ENCODE measurements at places on chromosomes 2 and 18.

- DNase-seq, result no peak
Measured at GRCh38 chr2:140761807-140762206, 1369.0 kb downstream of the LRP1B start.

GRCh38 chr2:103139628-103140268 lies 377.9 kb downstream of the TMEM182 start:
- DNase-seq, result no peak

DNA sequence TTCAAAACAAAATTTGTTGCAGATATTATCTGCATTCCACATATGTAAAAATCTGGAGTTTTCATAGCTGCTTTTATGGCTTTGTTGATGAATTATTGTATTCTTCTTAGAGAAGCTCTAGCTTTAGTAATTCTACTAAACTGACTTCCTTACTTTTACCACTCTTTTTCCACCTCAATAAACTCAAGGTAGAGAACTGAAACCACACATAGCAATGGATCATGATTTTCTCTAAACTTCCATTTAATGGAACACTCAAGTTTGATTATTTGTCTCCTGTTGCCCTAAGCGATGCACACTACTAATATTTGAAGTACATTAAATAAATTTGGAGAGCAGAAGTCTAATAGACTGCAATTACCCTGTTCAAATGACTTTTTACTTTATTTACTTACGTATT lies 192.0 kb downstream of the NBAS start:
- no peak for DNase-seq

DNA sequence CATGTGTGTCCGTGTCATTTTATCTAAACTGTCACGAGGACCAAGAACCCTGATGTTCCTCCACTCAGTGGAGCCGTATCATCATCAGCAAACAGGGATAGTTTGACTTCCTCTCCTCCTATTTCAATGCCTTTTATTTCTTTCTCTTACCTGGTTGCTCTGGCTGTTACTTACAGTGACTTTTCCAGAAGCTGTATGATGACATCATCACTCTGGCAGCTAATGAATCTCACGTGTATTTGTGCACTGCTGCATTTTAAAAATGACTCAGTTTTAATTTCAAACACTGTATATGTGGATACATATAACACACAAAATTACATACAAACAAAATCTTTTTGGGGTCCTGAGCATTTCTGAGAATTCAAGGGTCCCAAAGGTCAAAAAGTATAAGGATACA lies 481.4 kb downstream of the CDH2 start:
- no peak for DNase-seq

GRCh38 chr2:88100489-88100858 lies 27.4 kb downstream of the FABP1 start:
- no peak for DNase-seq

DNA sequence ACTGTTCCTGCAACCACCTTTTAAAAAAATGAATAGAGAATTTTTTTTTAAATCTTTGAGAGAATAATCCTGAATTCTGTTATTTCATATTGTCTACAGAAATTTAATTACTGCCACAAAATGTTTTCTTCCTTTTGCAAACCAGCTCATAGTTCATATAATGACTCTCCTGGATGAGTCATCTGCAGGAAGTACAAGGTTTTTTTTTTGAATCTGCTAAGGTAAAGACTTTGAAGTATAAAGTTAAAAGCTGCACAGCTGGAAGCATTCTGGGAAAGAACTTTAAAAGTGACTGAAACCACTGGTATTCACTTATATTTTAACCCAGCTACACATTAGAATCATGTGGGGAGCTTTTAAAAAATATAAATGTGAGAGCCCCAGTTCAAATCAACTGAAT lies 25.4 kb downstream of the SESTD1 start:
- peak; percentile 20 for DNase-seq

DNA sequence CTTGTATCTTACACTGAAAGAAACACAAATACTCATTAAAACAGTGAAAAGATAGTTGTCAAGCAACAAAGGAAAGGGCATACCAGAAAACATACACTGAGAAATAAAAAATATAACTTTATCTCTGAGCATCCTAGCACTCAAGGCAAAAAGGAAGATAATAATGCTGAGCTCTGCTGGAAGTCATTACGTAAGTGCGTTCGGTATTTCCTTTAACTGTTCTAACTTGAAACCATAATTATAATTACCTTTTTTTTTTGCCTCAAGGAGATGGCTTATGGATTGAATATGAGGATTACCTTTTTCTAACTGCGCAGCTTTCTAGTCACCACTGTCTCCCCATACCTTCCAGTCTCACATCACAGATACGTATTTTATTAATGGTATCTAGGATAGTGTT lies 308.1 kb downstream of the GBX2 start:
- DNase-seq, result peak; percentile 21

DNA sequence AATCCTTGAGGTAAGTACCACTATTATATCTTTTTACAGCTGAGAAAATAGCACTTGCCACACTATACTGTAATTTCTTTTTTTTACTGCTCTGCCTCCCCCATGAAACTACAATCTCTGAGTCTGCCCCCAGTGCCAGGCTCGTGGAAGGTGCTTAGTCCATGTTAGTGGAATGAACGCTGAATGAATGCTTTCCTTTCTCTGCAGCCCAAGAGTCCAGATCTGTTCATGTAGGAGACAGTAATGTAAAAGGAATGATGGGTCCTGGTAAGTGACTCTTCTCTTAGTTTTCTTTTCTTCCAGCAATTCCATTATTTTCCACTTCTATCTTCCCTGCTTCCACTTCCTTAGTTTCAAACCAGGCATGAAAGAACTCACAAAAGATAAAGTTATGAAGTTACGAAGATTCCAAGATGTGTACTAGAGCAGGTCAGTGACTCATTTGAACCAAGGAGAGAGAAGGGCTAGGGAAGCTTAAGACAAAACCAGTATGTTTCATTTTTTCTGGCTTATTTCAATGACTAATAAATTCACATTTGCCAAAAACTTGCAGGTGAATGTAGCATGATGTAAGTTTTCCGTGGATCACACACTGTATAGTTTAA lies 46.0 kb downstream of the ARHGEF33 start:
- peak; percentile 70 for DNase-seq

DNA sequence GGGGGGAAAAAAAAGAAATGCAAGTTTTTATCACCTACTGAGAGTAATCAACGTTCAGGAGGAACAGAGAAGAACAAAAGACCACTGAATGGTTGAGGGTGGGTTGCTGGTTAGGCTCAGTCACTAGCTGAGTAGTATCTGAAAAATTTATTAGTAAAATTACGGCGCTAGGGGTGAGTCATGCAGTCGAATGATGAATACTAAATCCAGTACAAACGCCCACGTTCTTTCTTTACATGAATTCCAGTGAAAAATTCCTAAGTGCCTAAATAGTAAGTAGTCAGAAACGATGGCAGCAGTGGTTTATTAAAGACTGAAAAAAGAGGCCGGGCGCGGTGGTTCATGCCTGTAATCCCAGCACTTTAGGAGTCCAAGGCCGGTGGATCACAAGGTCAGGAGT lies 52.0 kb downstream of the TEKT4 start:
- DNase-seq, result no peak

GRCh38 chr2:240919786-240920782 lies 13.9 kb downstream of the CROCC2 start:
- no peak for DNase-seq

DNA sequence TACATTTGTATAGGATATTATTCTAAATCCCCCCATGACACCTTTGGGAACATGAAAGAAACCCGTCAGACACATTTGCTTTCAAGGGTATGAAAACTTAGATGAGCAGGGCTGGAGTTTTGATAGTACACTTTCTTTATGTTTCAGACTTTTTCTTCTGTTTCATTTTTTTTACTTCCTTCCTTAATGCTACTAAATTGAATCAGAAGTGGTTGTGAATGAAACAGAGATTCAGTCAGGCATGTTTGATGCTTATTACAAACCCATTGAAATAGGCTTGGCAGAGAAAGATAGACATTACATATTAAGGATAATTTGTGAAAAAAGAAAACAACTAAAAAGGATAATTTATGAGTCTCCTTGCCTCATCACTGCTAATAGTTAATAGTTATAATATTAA lies 26.8 kb downstream of the SLC30A6 start:
- DNase-seq, result no peak

GRCh38 chr2:156342254-156343095 lies 10.0 kb upstream of the NR4A2 start:
- DNase-seq, result peak; percentile 95

- no peak for DNase-seq
Measured at GRCh38 chr2:30974092-30974491, 164.1 kb downstream of the GALNT14 start.

- no peak for DNase-seq
Measured at GRCh38 chr18:55072698-55073097, 113.4 kb upstream of the CCDC68 start.

GRCh38 chr2:105573910-105574655 lies 170.6 kb upstream of the NCK2 start:
- DNase-seq, result no peak

DNA sequence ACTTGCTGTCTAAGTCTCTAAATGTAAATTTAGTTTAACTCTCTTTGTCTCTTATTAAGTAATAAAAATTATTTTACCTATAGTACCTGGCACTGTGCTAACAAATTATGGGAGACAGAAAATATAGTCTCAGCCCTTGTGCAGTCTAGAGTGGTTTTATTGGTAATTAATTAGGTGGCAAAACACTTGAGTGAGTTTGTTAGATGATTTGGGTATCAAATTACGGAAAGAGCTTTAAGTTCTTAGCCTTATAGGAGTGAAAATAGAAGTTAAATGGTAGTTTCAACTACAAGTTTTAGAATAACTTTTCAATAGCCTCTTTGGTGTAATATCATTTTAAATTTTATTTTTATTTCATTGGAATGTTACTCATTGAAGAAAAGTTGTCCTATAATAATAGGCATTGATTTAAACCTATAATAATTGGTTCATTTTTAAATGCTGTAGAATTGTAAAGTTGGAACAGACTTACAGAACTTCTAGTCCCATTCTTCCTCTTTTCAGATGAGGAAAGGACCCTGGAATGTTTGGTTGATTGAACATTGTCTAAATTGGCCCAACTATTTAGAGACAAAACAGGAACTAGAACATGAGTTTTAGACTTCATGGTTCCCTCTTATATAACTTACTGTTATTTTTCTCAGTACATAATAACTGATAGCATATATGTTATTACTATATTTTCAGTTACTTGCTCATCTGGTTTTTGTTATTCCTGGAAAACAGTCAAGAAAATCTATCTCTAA lies 10.2 kb upstream of the HTR2B start:
- no peak for DNase-seq

GRCh38 chr2:202022755-202023154 lies 10.9 kb upstream of the FZD7 start:
- DNase-seq, result no peak

DNA sequence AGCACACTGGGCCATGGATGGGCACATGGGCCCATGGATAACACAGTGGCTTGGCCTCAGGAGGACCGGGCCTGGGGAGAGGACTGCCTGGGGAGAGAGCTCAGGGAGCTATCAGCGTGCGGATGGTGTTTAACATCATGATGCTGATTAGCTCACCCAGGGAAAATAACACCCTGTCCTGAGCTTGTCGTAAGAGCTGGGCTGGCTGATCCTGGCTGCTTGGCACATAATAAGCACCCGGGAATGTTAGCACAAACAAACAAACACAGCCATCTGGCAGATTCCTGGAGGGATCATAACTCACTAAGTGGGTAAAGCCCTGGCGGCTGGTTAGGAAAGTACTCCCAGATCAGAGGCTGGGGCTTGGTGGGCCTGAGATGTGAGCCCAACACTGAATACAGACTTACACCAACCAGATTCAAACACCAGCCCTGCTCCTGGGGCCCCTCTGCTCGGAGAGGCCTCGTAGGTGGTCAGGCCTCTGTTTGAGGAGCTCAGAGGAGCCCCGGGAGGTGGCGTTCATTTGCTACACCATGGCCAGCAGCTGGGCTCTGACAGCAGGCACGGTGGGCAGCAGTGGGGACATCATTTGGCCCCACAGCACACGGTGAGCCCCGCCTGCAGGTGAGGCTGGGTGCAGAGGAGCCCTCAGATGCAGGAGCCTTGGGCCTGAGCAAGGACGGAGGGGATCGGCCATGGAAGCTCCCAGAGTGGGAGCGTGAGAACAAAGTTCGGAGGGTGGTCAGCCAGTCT lies 193.4 kb upstream of the HDAC4 start:
- DNase-seq, result no peak

GRCh38 chr2:240069829-240070228 lies 16.5 kb upstream of the OR6B3 start:
- DNase-seq, result no peak

DNA sequence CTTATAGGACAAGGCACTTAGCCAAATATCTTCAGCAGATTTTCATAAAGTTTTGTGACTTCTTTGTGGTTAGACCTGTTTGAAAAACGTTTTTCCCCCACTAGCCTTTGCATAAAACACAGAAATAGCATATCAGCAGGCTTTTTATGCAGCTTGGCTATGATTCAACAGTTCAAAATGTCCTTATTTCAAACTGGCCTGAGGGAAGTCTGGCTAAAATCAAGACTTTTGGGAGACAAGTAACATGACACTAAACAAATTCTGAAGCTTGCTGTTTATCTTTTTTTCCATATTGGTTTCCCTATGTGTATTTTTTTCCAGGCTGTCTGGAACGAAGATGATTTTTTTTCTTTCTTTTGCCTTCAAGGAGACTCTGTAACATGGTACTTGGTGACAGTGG lies 95.1 kb upstream of the L3MBTL4 start:
- no peak for DNase-seq

DNA sequence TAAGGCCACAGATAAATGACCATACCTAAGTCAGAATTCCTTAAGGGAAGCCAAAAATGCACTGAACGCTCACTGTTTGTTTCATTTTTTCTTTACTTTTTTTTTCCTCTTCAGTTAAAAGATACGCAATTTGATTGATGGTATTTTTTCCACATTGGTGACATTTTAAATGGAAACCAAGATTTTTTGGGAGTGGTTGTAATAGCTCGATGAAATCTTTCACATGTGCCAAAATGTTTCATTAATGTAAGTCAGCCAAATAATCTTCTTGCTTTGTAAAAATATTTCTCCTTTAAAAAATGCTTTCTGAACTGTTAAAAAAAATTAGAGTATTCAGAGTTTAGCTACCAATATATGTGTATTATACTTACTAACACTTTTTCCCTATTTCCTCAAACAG lies 339.8 kb downstream of the ZEB2 start:
- DNase-seq, result peak; percentile 38

GRCh38 chr18:47975105-47975504 lies 44.6 kb upstream of the SMAD2 start:
- no peak for DNase-seq

- DNase-seq, result no peak
Measured at GRCh38 chr18:45619826-45620201, 4.5 kb downstream of the SLC14A2 start.

DNA sequence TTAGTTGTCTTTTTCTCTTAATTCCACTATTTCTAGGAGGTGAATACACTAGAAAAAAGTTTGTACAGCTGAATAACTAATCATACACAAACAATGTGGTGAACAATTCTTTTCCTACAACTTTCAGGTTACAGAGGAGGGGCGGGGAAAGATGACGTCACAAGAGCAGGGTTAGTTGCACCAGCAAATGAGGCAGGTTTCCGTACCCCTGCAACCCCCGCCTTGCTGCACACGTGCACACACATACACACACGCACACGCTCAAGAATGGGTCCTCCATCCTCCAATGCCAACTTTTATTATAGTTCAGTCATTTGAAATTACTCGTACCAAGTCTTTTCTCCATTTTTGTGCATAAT lies 122.8 kb downstream of the ARL4C start:
- no peak for DNase-seq

Measured in fibroblast of the aortic adventitia (primary cell).